ENCODE measurements at places on chromosomes 12 and 14.

DNA sequence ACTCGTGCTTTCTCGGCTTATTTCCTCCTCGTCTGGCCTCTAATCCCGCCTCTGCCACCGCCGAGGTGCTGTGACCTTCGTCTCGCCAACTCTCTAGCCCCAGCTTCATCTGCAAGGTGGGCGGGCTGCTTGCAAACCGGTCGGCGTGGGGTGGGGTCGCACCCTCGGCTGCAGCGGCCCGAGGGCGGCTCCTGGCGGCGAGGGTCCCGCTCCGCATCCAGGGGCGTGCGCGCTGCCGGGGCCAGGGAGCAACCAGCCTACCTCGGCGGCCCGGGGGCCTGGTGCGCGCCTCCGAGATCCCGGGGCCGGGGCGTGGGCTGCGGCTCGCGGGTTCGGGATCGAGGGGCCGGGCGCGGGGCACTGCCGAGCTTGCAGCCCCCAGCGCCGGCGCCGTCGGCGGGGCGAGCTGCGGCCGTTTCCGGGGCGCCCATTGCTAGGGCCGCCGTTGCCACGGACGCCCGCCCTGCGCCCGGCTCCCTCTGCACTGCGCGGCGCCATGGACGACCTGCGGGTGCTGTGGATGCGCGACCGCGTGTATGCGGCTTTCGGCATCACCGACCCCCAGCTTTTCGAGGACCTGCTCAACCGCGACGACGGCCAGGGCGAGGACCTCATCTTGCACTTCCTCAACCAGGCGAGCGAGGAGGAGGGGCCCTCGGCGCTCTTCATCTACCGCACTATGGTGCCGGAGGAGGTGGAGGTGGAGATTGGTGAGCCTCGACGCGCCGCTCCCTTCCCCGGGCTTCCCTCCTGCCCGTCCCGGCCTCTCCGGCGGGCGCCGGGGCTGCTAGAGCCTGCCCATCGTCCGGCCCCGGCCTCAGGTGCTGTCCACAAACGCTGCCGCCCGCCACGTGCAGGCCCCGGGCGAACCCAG, at the start of gene DNAH10:
DNAH10 (plus strand) TSS at position 461 of the 874 bp plus-strand sequence; CDS start at position 497, 36 bp downstream.
- no peak for DNase-seq

- DNase-seq: no peak
These were observed 845 bp downstream of the GIT2 start for GRCh38 chr12:109995361-109995685.

GRCh38 chr14:90341784-90342183, 10.0 kb upstream of the NRDE2 start:
- DNase-seq: no peak

GRCh38 chr14:57974896-57975295, 109.0 kb upstream of the SLC35F4 start:
- DNase-seq: no peak

DNA sequence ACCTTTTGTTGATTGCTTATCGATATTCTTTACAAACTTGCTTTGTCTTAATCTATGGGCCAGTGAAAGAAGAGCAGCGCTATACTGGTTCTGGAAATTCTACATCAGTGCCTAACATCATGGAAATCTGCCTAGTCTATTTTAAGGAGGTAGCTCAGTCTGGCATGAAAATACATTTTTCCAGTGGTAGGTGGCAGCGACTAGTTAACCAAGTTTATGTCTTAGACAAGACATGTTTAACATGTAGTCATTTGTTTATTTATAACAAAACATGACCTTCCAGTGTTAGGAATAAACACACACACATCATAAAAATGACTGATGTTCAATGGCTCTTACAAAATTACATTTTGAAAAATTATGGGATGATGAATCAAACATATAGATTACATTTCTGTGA, 336.0 kb upstream of the SOX5 start:
- no peak for DNase-seq

DNA sequence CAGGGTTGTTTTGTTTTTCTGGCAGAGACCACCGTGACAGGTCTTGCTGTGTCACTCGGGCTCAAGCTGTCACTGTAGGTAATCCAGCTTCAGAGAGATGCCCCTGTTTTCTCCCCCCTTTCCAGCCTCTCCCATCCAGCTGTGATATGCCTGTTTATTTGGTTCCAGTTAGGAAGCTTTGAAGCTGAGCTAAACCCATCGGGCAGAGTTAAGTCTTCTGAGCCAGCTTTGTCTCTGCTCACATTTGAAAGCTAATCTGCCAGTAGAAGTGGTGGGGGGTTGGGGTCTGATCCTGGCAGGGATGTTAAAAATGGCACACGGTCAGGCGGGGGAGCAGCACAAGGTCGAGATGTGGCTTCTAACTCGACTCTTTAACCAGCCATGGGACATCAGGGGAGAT, 130.0 kb downstream of the TSPAN9 start:
- no peak for DNase-seq

GRCh38 chr12:70044167-70044566, 199.1 kb upstream of the CNOT2 start:
- no peak for DNase-seq

- DNase-seq: no peak
These were observed 28.9 kb upstream of the PPM1A start for GRCh38 chr14:60220084-60220483.

DNA sequence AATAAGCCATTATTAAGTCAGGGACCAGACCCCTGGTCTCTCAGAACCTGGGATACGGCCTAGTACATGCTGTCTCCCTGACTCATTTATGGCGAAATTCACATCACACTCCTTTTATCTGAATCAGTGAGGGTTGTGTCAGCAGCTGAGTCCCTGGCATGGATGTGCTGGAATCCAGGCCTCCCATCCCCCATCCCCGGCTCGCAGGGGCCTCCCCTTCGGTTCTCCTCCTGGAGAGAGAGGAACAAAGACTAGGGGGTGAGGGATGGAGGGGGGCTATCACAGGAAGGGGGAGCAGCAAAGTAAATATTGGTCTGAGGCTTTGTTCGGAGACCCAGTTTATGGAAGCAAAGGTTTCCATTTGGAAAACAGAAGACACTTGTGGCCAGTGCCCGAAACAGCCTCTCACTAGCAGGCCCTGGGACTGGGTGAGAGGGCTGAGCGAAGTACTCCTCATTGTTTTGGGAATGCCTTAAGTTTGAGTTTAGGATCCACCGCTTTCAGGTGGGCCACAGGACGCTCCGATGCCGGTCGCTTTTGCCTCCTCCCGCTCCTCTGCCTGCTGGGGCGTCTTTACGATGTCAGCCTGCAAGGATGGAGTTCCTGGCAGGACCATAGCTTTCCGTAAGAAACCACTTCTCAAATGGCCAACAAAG, 145.0 kb downstream of the PRKCH start:
- DNase-seq: no peak

DNA sequence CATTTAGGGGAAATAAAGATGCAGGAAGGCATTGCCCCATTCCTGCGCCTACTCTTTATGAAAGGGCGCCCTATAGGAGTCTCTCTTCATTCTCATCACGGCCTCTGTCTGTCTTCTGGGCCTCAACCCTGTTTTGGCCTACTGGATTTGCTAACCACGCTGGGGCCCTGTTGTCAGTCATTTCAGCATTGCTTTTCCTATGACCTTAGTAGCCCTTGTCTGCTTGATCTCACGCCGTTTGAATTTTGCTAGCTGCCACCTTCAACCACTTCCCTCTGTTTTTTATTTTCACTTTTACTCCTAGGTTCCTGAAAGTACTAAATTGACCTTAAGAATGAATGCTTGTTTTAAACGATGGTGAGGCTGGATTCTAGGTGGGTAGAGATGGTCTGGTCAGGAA, 139.0 kb downstream of the SYNE2 start:
- no peak for DNase-seq

- no peak for DNase-seq
These were observed 410.9 kb downstream of the EGLN3 start for GRCh38 chr14:33539918-33540357.

GRCh38 chr14:84108746-84109457, 1421.0 kb upstream of the FLRT2 start:
- DNase-seq: no peak

DNA sequence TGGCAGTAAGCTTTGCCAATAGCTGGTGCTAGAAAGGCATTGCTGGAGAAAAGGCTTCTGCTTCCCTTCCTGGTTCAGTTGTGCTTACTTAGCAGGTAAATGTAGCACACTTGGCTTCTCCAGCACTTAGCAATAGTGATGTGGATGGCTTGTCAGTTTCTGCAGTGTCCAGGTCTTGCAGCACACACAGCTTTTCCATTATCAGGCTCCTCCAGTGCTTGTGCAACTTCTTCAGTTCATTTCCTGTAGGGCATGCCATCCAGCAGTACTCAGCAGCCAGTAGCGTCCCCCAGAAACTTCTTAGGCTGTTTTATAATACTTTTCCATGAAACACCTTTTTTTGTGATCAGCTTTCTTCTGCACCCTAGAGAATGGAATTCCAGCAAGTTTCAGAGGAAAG, 154.6 kb downstream of the SLC6A15 start:
- no peak for DNase-seq

- DNase-seq: no peak
These were observed 162.9 kb upstream of the SYT10 start for GRCh38 chr12:33602515-33602914.

GRCh38 chr12:1094714-1095113, 103.7 kb downstream of the ERC1 start:
- no peak for DNase-seq

- DNase-seq: no peak
These were observed 82.5 kb upstream of the CLMN start for GRCh38 chr14:95402176-95402575.

GRCh38 chr12:53484686-53485575, 14.3 kb downstream of the MAP3K12 start:
- DNase-seq: no peak

- no peak for DNase-seq
These were observed 207.7 kb upstream of the SLC16A7 start for GRCh38 chr12:59388176-59388575.

GRCh38 chr14:30971586-30971985, 53.9 kb upstream of the AP4S1 start:
- no peak for DNase-seq

DNA sequence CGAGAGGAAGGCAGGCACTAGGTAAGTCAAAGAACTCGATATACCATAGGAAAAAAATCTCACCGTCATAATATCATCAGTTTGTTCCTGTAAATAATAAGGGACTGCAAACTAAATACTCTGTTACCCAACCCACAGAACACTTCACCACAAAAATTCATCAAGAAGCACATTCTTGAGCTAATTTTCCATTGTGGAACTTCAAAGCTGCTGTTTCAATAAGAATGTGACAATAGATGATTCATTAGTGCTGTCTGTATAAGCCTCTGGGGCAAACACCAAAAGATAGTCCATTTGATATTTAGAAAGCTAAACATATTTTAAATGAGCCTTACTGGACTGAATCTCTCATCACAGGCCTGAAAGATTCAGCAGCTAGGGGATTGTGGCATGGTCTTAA, 219.4 kb downstream of the KSR2 start:
- DNase-seq: no peak

DNA sequence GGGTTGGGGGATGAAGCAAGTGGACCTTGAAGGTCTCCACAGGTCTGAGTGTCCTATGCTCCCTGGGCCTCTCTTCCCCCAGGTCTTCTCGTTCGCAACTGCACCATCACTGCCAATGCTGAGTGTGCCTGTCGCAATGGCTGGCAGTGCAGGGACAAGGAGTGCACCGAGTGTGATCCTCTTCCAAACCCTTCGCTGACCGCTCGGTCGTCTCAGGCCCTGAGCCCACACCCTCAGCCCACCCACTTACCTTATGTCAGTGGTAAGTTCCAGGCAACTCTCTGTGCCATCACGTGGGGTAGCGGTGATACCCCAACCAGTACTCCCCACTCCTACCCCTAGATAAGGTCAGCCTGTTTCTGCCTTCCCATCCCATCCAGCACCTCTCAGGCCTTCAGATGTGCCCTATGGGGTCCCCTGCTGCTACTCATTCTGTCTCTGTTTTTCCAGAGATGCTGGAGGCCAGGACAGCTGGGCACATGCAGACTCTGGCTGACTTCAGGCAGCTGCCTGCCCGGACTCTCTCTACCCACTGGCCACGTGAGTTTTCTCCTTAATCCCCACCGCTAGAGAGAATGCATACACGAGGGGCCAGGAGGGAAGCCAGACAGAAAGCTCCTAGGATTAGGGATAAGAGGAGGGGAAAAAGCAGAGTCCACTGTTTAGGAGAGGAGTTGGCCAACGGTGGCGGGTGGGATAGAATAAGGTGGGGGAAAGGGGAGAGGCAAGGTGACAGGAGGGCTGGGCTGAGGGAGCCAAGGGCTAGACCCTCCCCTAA, 1.6 kb upstream of the TAPBPL start:
- no peak for DNase-seq

GRCh38 chr12:68185598-68185997, 26.1 kb upstream of the IFNG start:
- no peak for DNase-seq

DNA sequence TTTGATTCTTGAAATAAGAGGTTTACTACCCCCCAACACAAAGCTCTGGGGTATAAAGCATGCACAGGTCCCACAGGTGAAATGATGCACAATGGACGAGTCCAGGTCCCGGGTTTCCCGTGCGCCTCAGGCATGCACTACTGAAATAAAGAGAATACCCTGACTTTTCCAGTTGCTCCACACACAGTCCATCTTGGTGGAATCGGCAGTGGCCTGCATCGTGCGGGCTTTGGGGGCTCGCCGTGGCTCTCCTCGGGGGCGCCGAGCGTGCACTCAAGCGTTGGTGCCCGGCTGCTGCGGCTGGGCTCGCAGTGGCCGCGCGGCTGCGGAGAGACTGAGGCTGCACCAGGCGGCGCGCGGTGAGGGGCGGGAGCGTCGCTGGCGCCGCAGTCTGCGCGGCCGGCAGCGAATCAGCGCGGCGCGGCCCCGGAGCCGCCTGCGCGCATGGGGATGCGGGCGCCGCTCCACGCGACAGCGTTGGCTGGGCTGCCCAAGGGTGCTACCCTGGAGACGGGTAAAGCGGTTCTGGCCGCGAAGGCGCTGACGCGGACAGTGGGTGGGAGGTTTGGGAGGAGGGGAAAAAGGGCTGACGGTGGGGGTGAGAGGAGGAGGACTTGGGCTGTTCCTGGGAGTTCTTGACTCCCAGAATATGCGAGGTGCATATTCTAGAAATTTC, 53.8 kb upstream of the CCDC175 start:
- DNase-seq: no peak

- DNase-seq: no peak
These were observed 776 bp downstream of the RDH5 start for GRCh38 chr12:55720894-55721444.

DNA sequence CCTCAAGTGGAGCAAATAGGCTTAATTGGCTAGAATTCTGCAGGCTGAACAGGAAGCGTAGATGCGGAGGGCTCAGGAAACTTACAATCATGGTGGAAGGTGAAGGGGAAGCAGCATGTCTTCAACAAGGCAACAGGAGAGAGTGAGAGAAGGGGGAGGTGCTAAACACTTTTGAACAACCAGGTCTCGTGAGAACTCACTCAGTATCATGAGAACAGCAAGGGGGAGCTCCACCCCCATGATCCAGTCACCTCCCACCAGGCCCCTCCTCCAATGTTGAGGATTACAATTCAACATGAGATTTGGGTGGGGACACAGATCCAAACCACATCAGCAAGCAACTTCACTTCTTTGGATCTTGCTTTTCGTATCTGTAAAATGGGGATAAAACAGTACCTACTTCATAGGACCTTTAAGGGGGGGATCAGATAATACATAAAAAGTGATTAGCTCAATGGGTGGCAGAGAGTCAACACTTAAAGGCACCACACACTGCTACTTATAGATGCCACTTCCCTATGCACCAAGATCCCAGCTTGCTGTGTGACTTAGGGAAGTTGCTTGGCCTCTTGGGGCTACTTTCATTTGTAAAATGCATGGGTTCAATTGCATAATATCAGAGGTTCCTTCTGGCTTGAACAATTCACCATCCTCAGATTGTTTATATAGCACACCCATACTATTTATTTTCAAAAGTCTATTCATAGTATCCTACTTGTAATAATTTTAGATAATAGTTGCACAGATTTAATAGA, 184.8 kb upstream of the RPH3A start:
- no peak for DNase-seq

GRCh38 chr12:92304371-92305055, 158.9 kb upstream of the BTG1 start:
- no peak for DNase-seq

All from T follicular helper cell (primary cell).